Ammon's horn (tissue), 1 donor: ENCODE measurements at places on chromosomes 12 and 14.

GRCh38 chr14:87111126-87111525, 881.9 kb downstream of the GALC start:
- DNase-seq: no peak

- no peak for DNase-seq
These were observed 956 bp upstream of the PTHLH start for GRCh38 chr12:27973487-27973890.

GRCh38 chr12:52767020-52767379, 10.1 kb downstream of the KRT76 start:
- DNase-seq: no peak

- DNase-seq: peak; percentile 96
These were observed 10.1 kb downstream of the NDRG2 start for GRCh38 chr14:21014761-21015190.
